ENCODE measurements at places on chromosomes 12 and 14.

DNA sequence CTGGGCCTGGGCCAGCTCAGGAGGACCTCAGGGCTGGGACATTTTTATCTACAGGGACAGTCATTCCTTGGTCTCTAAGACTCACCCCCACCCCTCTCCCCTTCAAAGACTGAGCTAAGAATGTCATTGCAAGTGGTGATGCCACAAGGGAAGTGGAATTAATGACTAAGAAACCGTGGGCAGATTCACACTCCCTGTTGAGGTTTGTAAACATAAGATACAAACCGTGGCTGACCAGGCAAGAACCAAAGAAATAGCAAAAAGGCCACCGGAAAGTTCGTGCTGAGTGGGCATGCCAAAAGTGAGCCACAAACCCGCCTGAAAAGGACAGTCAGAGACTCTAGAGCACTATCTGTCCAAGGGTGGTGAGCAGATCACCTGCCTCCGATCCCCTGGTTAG lies 25.7 kb downstream of the NUAK1 start:
- DNase-seq: no peak

GRCh38 chr14:57491640-57492039 lies 2.0 kb downstream of the CCDC198 start:
- DNase-seq: no peak

DNA sequence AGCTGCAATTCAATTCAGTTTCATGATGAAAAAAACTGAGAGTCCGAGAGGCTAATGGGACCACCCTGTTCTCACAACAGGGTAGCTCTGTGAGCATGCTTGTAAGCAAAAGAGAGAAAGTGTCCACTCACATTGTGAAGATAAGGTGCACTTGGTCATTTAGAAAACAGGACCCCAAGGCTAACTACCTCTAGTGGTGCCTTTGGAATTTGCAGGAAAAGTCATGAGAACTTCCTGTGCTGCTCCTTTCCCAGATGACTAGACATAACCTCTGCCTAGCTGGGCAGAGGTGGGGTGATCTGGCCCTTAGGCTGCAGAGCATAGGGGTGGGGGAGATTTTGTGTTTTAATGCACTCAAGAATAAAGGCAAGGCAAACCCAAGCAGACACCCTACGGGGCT lies 118.9 kb downstream of the STAB2 start:
- DNase-seq: no peak

DNA sequence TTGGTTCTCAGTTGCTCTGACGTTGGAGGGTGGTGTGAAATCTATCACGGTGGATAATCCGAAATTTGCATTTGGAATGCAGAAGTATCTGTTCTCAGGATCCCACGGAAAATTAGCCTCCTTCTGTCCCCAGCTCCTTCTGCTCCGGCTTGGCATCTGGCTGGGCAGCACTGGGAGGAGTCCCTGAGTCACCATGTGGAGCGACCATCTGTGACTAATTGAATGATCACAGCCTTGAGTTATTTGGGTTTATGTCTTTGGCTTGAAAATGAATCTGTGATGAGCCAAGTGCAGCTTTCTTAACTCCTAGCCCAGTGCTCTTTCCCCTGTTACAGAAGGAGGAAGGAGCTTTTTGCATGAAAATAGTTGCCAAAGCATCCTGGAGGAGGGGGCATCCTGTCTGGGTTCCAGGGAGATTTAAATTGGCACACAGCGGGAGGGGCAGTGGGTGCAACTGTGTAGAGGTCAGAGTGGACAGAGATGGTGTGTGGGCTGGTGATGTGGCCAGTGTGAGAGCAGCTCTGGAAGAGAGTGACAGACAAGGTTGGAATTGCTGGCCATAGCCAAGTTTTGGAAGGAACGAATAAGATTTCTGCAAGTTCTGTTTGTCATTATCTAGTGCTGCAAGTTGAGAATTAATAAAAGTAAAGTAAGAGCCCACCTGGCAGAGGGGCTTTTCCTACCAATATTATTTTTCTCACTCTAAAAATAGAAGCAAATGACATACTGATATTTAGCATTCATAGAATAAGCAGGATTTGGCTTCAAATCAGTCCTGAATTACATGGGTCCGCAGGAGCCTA lies 74.4 kb downstream of the SLC24A4 start:
- no peak for DNase-seq

DNA sequence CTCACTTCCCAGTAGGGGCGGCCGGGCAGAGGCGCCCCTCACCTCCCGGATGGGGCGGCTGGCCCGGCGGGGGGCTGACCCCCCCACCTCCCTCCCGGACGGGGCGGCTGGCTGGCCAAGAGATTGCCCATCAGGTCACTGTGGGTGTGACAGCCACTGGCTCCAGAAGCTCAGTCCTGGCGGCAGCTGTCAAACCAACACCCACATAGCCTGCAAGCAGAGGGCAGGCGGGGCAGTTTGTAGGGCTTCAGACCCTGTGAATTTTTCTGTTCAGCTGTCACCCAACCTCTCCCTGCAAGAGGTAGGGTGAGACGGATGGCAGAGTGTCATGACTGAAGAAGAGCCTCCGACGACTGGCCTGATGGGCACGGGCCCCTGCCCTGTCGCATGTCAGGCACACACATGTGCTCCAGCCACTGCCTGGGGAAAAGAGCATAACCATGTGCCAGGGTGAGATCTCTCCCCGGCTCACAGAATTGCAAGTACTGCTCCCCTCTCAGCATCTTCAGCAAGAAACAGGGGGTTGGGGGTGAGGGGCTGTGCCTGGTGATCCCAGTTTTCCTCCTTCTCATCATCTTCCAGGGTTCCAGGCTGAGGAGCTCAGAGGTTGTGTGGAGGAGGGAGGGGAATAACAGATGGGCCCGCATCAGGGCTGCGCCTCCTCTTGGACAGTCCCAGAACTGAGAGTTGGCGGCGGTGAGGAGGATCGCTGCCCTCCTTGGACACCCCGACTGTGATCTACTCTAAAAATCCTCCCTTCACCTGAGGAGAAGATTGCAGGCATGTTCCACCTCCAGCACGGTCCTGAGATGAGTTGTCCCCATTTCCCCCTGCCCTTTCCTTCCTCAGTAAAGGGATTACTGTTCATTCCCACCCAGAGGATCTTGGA lies 11.2 kb upstream of the PRPH start:
- DNase-seq: no peak

- DNase-seq: no peak
Measured at GRCh38 chr12:109579639-109580038, 6.0 kb downstream of the MVK start.

- DNase-seq: no peak
Measured at GRCh38 chr12:1879633-1880032, 38.8 kb downstream of the CACNA2D4 start.

DNA sequence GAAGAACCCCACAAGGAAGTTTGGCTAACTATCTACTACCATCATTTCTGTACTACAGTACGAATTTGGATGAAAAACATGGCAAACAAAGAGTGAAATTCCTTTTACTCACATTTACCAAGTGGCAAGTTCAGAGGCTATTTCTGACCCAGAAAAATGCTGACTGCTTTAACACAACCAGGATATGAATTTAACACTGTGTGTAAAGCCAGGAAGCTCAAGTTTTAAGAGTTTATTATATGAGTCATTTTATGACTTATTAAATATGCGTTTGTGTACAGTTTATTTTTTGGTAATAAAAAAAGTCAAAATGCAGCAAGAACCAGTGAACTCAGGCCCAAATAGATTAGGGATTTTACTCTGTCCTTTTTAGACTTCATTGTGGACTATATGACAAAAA lies 58.4 kb upstream of the STAC3 start:
- DNase-seq: no peak

DNA sequence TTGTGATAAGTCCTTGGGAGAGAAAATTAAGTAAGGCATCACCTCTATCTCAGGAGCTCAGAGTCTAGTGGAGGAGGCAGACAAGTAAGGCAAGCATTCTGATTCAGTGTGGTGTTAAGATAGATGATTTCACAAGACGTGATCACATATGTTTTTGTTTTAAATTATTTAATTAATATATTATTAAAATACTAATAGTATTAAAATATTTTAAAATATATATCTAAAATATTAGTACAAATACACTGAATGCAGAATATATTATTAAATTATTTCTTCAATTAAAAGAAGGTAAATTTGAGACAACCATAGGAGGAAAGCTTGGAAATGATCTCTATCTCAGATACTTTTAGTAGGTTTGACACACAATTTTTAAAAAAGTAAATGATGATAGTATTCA lies 51.5 kb upstream of the ANO4 start:
- no peak for DNase-seq

- DNase-seq: no peak
Measured at GRCh38 chr12:94670898-94671297, 20.5 kb upstream of the TMCC3 start.

DNA sequence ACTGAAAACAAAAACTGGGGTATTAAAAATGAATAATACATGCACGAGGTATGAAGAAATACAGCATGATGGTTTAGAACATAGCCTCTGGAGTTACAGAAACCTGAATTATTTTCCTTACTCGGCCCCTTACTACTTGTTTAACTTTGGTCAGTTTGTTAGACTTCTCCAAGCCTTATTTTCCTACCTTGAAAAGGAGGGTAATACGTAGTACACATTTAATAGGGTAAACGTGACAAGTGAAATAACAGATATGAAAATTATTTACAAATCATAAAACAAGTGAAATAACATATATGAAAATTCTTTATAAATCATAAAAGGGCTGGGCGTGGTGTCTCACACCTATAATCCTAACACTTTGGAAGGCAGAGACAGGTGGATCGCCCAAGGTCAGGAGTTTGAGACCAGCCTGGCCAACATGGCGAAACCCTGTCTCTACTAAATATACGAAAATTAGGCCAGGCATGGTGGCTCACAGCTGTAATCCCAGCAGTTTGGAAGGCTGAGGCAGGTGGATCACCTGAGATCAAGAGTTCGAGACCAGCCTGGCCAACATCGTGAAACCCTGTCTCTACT lies 11.4 kb upstream of the PKP2 start:
- DNase-seq: no peak

- no peak for DNase-seq
Measured at GRCh38 chr14:101451166-101451565, 110.1 kb upstream of the DIO3 start.

GRCh38 chr14:61435563-61436337 lies 114.4 kb downstream of the PRKCH start:
- DNase-seq: no peak

- DNase-seq: no peak
Measured at GRCh38 chr14:23147676-23148075, 28.6 kb upstream of the CEBPE start.

DNA sequence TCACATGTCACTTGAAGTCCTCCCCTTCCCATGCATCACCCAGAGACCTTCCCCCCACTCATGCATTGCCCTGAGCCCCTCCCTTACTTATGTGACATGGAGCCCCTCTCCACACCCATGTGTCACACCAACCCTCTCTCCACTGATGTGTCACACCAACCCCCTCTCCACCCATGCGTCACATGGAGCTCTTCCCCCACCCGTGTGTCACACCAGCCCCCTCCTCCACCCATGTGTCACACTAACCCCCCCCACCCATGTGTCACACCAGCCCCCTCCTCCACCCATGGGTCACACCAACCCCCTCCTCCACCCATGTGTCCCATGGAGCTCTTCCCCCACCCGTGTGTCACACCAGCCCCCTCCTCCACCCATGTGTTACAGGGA lies 30.4 kb downstream of the RTL1 start:
- DNase-seq: no peak

- no peak for DNase-seq
Measured at GRCh38 chr12:78584695-78585094, 279.9 kb upstream of the SYT1 start.

GRCh38 chr12:83477696-83478095 lies 791.0 kb downstream of the TMTC2 start:
- DNase-seq: no peak

- no peak for DNase-seq
Measured at GRCh38 chr12:85759091-85759490, 77.1 kb downstream of the RASSF9 start.

GRCh38 chr12:122005252-122005776 lies 16.4 kb upstream of the BCL7A start:
- DNase-seq: no peak

DNA sequence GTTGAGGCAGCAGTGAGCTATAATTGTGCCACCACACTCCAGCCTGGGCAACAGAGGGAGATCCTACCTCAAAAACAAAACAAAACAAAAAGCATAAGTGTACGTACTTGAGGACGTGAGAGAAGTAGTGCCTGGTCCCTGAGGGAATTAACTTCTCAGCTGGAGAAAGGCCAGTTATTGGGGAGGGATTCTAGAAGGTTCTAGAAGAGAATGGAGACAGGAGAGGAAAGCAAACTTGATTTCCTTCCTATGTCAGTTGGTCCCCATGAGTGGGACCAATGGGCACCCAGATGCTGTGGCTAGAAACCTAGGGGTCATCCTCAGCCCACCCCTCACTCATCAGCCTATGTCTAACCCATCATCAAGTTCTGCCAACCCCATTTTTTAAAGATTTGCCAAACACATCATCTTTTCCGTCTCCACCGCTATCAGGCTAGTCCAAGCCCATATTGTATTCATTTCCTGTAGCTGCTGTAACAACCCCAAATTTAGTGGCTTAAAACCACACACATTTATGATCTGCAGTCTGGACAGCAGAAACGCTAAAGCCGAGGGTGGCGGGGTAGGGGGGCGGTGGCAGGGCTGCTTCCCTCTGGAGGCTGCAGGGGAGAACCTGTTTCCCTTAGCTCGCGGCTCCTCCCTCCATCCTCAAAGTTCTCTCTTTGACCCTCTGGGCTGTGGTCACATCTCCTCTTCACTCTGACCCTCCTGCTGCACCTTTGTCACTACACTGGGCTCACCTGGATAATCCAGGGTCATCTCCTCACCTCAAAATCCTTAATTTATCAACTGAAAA lies 7.2 kb upstream of the RBM19 start:
- no peak for DNase-seq

GRCh38 chr12:103691063-103691462 lies 104.0 kb downstream of the STAB2 start:
- DNase-seq: no peak

GRCh38 chr14:89899291-89899690 lies 55.2 kb downstream of the EFCAB11 start:
- no peak for DNase-seq

GRCh38 chr12:45668641-45669040 lies 60.9 kb upstream of the ARID2 start:
- no peak for DNase-seq

GRCh38 chr12:60926256-60926655 lies 1330.4 kb downstream of the SLC16A7 start:
- no peak for DNase-seq

- no peak for DNase-seq
Measured at GRCh38 chr12:70660620-70661219, 23.5 kb upstream of the PTPRB start.
